ENCODE measurements at places on chromosomes 1 and 21.

DNA sequence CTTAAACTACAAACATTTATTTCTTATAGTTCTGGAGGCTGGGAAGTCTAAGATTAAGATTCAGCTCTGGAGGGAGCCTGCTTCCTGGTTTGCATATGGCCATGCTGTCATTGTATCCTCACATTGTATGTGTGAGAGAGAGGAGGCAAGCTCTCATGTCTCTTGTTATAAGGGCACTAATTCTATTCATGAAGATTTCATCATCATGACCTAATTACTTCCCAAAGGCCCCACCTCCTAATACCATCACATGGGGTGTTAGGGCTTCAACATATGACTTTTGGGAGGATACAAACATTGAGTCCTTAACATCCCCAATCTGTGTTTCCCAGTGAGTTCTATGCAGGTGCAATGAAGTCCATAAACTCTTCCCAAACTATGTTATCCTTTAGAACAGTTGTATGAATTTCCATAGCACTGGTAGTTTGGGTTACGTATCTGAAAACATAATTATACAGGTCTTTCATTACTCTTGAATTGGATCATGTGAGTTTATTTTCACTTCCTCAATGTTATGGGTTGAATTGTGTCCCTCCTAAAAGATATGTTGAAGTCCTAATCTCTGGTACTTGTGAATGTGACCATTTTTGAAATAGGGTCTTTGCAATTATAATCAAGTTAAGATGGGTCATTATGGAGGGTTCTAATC lies 124.2 kb downstream of the RUNX1 start:
- no peak for DNase-seq

DNA sequence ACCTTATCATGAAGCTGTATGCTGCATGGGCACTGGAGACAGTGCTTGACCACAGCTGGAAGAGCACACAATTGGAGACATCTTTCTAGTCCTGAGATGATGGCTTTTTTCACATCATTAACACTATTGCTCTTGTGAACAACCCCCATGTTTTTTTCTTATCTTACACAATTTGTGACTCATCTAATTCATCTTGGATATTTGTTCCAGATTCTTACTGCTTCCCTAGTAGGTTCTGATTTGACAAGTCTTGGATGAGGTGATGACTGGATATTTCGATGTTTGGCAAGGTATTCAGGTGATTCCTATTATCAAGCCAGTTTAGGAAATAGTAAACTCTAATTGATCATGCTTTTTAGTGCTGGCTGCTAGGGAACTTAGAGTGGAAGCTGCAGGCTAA lies 23.7 kb downstream of the HLX start:
- no peak for DNase-seq

DNA sequence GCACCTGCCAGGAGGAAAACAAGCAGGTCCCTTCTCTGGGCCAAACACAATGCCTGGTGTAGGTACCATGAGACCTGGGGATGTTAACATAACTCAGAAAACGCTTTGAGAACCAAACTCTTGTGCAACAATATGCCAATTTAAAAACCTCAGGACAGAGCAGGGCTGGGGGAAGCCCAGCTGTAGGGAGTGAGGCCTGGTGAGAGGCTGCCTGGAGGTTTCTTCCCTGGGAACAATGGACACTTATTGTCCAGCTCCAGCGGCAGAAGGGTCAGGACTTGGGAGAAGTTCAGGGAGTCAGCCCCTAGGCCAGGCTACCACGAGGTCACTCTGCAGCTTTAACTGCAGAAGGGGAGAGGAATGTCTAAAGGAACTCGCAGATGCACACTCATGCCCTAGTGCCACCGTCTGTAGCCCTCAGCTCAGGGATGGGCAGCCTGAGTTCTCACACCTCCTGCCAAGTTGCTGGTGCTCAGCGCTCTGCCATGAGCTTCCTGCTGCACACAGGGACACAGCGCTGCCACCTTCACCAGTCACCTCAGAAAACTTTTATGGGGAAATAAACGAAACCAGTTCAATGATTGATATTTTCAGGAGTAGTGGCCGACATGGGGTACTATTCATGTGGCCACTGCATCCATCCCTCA lies 8.5 kb downstream of the GPR157 start:
- no peak for DNase-seq

DNA sequence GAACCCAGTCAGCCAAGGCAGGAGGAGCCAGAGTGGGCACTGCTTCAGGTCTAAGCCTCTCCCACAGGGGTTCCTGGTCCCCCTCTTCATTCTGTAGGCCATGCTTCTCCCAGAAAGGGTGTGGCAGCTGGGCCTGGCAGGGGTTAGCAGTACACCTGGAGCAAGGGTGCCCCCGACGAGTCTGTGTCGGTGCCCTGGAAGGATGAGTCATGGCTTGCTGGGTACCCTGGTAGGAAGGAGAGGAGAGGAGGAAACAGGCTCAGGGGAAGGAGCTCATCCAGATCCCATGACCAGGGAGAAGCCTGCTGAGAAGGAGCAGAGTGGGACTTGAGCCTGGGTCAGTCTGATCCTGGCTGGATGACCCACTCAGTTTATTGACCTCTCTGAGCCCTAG lies 10.3 kb downstream of the KDF1 start:
- no peak for DNase-seq

DNA sequence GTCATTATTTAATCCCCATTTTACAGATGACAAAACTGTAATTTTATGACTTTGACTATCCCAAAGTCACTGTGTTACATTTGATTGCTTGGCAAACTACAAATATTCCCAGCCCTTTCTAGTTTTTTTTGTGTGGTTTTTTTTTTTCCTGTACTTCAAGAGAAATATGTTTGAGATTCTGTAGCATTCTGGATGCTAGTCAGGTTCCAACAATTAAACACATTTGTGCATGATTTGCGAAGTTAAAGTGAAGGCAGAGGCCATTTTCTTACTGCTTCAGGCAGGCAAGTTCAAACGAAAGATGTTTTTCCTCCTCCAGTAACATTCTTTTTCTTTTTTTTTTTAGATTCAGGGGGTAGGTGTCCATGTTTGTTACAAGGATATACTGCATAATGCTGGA lies 107.9 kb upstream of the SERTAD4 start:
- no peak for DNase-seq

GRCh38 chr1:193156822-193157142 lies 29.6 kb downstream of the B3GALT2 start:
- DNase-seq = no peak

GRCh38 chr21:33844104-33844889 lies 71.3 kb downstream of the ATP5PO start:
- DNase-seq = peak; percentile 35

DNA sequence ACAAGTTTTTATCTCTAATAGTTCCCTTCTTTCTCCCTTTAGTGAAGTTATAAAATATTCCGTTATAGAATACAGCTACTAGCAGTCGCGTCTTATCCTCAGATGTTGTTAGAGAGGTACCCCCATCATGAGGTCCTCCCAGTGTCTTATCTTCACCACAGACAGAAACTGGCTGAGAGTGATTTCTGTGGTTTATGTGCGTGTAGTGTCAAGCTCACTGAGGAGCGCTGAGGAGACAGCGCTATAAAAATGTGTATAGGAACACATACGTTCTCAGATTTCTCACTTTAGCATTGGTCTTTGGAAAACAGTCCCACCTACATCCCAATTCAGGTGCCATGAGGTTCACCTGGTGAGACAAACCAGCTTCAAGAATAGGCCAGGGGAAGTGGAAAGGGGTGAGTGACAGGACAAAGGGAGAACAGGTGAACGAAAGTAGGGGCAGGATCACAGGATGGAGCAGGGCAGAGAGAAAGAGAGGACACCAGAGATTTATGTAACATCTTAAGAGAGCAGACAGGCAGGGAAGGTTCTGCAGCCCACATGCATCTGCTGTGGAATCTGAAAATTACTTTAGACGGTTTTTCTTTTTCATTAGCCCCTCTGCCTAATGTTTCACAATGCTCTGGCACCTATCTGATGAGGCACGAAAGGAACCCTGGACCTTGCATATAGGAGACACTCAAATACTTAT lies 2.7 kb upstream of the PLEKHO1 start:
- no peak for DNase-seq

GRCh38 chr1:158686111-158687009 lies at the start of gene SPTA1:
Gene SPTA1 (minus strand): TSS chr1:158686715. CDS start chr1:158686517, 198 bp downstream.
- no peak for DNase-seq

DNA sequence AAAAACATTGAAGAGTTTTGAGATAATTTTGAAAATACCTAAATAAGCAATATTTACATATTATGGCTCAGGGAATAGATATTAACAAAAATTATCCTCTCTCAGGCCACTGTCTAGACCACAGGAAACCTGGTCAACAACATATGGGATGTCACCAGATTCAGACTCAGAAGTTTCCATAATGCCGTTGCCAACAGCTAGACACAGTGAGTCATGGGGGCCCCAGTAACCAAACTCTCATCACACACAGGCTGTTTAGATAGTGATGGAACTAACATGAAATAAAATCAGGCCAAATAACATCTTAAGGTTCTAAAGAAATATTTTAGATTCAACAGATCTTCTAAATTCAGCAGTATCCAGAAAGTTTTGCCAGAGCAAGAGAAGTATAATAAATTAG lies 681.7 kb upstream of the ADAMTS5 start:
- no peak for DNase-seq

- no peak for DNase-seq
Observed at GRCh38 chr1:200901350-200901749, 6.7 kb downstream of the INAVA start.

DNA sequence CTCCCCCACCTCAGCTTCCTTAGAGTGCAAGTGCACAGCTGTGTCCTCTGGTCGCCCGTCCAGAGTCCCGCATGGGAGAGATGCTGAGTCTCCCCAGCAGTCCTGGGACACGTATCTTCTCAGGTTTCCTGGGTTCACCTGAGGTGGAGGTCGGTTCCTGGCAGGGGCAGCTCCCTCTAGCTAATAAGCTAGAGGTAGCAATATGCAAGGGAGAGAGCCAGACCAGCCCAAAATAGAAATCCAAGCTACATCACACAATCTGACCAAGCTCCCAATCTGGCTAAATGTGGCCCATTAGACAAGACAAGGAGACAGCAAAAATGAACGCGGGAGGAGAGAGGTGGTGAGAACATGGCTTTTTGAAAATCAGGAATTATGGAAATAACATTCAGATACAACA lies 30.9 kb upstream of the CADM3 start:
- DNase-seq = no peak

GRCh38 chr1:82931006-82931405 lies 1067.9 kb downstream of the TTLL7 start:
- DNase-seq = no peak

- DNase-seq = no peak
Observed at GRCh38 chr1:30665216-30666010, 58.0 kb downstream of the MATN1 start.

DNA sequence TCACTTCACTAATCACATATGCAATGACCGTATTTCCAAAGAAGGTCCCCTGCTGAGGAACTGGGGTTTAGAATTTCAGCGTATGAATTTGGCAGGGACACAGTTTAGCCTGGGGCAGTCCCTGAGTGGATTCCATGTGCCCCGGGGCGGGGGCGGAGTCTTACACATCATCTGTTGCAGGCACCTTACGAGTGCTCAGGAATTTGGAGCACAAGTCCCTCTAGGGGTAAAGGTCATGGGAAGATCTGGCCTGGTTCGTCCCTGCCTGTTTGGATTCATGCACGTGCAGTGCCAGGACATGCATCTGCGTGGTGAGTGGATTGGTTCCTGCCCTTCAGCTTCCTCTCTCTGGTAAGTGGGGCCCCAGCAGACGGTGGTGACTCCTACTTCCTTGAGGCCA lies 208.3 kb upstream of the C1orf174 start:
- DNase-seq = no peak

DNA sequence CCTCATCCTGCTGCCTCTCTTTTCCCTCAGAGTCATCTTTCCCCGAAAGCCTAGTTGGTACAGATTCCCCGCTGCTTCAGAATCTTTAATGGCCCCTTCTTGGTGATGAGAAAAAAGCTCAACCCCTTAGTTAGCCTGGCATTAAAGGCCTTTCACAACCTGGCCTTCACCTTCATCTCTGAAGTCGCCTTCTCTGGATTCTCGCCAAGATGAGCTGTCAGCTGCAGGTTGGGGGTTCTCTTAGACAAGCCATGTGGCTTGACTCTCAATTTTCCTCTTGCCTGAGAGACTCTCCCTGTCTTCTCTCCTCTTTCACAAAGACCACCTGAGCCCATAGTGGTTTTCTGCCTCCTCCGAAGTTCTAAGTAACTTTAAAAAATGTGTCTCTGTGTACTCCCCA lies 15.5 kb upstream of the DISC1 start:
- no peak for DNase-seq

GRCh38 chr1:30472009-30472408 lies 251.4 kb downstream of the MATN1 start:
- DNase-seq = no peak

- DNase-seq = peak; percentile 20
Observed at GRCh38 chr1:19735440-19736127, 64.1 kb downstream of the TMCO4 start.

DNA sequence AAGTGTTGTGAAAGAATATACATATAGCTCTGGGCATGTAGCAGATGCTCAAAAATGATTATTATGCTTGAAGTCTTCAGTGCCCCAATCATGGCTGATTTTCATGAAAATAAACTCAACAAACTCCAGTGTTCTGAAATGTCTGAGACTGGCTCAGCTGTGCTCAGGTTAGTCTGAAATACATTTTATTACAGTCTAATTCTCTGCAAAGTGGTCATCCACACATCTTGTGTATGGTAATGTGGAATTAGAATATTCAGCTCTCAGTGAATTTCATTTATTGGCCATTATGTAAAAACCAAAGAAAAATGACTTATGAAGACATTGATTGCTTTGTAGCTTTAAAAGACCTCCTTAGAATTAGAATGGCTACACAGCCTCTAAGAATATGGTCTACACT lies 109.9 kb downstream of the DISC1 start:
- DNase-seq = no peak

- DNase-seq = no peak
Observed at GRCh38 chr1:1194723-1195122, 11.7 kb downstream of the TNFRSF18 start.

- DNase-seq = no peak
Observed at GRCh38 chr1:213296558-213296957, 245.5 kb downstream of the RPS6KC1 start.

GRCh38 chr1:192002063-192002462 lies 156.2 kb upstream of the RGS18 start:
- DNase-seq = no peak

DNA sequence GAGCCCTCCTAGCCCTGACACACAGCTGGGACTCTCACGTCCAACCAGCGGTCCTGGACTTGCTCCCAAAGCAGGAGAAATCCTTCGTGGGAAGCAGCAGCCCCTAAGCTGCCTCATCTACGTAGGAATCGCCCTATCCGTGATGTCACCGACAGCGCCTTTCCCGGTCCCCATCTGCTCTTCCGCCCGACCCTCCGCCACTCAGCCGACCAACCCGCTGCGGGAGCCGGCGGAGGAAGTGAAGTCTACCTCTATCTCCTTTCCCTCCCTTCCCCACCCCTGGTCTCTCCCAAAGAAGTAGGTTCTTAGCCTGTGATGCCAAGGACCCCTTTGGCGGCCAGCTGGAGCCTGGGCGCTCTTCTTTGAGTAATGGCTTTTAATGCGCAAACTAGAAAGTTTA lies 272.1 kb downstream of the FAM72C start:
- no peak for DNase-seq

- no peak for DNase-seq
Observed at GRCh38 chr1:237211031-237211430, 169.0 kb downstream of the RYR2 start.

- no peak for DNase-seq
Observed at GRCh38 chr1:119648620-119649004, 546 bp upstream of the ZNF697 start.

Measured in Ammon's horn (tissue), 1 donor.